ENCODE measurements at places on chromosomes 12 and 14. TPM values are rescaled to one million over a fixed set of nuclear protein-coding genes. Genes with fewer than 3 reads are reported as not detected.

- no peak for DNase-seq
These were observed 225.4 kb upstream of the CAND1 start for GRCh38 chr12:67043771-67044170.

GRCh38 chr12:24045816-24046257 is 96.4 kb upstream of the SOX5 start:
- no peak for DNase-seq

DNA sequence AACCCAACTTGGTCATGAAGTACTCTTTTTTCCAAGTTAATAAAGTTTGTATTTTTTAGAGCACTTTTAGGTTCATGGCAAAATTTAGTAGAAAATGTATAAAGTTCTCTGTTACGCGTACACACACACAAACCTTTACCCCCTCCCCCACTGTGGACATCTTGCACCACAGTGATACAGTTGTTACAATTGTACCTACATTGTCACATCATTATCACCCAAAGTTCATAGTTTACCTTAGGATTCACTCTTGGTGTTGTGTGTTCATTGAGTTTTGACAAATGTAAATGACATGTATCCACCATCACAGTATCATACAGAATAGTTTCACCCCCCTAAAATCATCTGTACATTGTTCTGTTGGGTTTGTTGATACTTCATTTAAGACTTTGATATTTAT is 23.9 kb downstream of the PLEKHA5 start:
- no peak for DNase-seq

- no peak for DNase-seq
These were observed 32.1 kb downstream of the CRACR2A start for GRCh38 chr12:3720772-3721171.

- DNase-seq, result no peak
These were observed 8.4 kb upstream of the NR4A1 start for GRCh38 chr12:52042706-52043385.

DNA sequence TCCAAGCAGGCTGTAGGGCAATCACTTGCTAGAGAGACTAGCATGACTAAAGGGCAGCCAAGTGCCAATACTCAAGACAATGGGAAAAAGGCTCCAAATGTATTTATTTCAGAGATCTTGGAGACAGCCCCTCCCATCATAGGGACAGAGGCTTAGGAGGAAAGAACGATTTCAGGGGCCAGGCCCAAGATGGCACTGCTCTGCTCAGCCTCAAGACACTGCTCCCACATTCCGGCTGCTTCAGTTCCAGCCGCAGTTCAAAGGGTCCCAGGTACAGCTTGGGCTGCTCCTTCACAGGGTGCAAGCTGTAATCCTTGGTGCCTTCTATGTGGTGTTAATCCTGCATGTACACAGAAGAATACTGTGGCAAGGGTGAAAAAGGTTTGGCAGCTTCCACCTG is 19.4 kb upstream of the OR4K5 start:
- DNase-seq, result no peak

- no peak for DNase-seq
These were observed 291.8 kb upstream of the G2E3 start for GRCh38 chr14:30267141-30267540.

GRCh38 chr12:26666286-26666685 is 166.7 kb downstream of the ITPR2 start:
- DNase-seq, result no peak

Gene LRTM2
- 1.6 TPM for total RNA-seq

Gene CD27
- total RNA-seq, result 0.41 TPM
